Panc1 (cell line): ENCODE measurements at places on chromosomes 6 and 20.

DNA sequence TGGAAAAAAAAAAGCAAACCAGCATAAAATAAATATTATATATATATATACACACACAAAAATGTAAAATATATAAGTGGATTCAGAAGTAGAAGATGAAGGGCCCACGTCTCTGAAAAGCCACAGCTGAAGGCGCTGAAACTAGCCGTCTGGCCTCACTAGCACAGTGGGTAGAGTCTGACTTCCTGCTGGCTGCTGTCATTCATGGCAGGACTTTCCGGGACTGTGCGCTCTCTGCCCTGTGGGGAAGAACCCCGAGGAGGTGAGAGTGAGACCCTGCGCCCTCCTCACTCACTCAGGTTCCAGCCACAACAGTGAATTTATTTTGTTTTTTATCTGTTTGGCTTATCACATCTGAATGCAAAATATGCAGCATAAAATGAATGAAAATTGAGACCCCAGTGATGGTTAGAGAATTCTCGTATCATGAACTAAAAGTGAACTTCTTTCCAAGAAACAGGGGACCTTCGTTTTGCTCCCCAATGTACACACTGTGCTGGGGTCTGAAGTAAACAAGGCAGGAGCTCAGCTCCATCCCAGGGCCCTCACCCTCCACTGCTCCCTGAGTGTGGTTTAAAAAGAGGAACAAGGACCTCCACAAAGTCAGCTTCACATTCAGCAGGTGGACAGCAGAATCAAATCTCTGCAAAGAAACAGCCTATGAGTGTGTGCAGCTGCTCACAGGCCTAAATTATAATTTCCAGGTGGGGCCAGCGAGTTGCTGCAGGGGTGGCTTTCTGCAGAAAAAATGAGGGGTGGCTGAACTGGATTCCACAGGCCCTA lies 1.3 kb upstream of the RAMACL start:
- DNase-seq: no peak

DNA sequence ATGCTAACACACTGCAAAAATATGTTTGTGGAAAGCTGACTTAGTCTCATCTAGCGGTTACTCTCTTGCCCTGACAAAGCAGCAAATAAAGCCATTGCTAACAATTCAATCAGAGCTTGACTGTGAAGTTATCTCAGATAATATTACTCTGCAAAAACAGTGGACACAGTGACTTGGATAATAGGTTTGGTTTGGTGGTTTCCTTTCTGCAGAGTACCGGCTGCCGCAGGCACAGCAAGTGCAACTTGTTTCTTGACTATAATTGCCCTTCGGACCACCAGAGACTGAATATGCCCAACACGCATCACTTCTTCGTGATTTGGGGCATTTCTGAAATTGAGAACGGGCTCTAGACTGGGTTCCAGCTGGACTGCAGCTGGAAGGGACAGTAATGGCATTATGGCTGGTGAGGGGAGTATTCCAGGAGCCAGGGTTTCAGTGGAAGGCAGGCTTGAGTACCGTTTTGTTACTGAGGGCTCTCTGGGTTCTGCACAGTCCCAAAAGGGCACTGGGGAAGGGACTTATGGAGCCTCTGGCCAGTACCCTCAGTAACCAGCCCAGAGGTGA lies 40.0 kb downstream of the DSTN start:
- no peak for DNase-seq

- DNase-seq: no peak
Observed at GRCh38 chr20:61770113-61770585, 295.5 kb downstream of the TAF4 start.

DNA sequence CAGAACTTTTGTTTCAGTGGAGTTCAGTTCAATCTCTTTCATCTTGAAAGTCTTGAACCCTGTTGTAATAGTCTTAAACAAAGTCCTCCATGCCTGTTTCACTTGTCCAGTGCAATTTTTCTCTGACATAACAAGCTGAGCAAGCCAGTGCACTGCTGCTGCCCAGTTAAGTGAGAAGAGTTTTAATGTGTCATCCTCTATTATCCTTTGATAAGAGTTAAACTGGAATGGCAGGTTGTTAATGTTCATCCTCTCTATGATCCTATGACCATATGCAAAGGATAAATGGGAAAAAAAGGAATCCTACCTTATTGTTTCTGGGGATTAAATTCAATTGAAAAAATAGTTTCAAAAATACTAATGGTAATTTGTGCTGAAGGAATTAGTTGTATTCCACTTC lies 197.5 kb downstream of the FRK start:
- no peak for DNase-seq

DNA sequence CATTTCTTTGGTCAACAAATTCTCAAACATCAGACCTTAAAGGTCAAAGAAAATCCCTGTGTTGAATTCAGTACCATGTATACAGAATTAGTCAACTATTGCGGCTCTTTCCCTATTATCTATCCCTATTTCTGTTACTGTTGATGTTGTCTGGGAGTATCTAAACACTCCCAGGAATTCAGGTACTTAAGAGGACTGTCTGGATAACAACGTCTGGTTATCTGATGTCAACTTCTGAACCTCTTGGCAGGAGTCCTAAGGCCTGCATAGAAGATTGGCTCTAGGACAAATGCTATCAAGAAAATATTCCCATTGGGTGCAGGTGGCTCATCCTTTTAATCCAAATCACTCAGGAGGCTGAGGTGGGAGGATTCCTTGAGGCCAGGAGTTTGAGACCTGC lies 255.6 kb downstream of the KHDC1L start:
- no peak for DNase-seq

DNA sequence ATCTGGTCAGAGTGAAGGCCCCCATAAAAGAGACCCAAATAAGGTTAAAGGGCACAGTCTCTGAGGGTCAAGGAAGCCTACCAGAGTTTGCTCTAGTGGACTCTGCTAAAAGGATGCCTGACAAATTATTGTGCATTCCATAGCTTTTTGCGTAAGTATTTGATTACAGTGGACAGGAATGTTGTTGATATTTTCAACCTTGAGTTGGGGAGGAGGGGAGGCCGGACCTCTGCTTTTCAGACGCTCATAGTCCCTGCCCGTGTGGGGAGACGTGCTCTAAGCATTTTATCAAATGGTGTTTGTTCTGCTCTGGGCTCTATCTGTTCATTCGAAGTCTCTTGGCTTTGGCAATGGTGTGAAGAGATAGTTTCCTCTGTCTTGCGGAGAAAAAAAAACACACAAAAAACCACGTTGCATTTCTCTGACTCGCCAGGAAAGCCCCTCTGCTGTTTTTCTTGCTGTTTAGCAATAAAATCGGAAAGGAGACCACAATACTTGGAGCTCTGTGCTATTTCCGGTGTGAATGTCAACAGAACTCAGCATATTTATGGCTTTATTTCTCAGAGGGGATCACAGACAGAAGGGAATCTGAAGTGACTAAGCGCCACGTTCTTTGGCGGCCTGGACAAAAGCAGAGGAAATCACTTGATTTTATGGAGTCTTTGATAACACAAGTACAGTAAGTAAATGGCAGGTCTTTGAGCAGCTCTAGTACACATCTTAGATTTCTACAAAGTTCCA lies 159.8 kb downstream of the ZFP64 start:
- DNase-seq: no peak

GRCh38 chr6:142926494-142927270 lies 18.3 kb downstream of the HIVEP2 start:
- no peak for DNase-seq

GRCh38 chr20:53876956-53877355 lies 193.4 kb downstream of the BCAS1 start:
- DNase-seq: no peak

DNA sequence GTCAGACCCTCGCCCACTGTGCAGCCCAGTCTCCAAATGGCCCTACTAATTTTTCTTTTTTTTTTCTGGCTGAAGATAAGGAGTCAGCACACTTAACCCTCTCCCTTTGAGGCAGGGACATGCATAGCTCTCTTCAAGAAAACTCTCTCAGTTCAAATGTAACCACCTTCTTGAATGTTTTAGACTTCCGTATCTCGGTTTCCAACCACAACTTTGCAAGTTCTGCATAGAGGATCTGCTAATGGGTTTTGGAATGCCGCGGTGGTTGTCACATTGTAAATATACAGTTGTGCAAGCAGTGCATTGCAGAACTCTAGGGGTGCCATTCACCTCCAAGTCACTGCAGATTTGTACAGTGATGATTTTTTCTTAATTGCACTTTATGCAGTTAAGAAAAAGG lies 59.4 kb upstream of the SLC35B3 start:
- DNase-seq: no peak

- no peak for DNase-seq
Observed at GRCh38 chr6:29626948-29627754, 5.8 kb downstream of the GABBR1 start.

- DNase-seq: no peak
Observed at GRCh38 chr6:142331601-142332000, 29.8 kb downstream of the ADGRG6 start.

DNA sequence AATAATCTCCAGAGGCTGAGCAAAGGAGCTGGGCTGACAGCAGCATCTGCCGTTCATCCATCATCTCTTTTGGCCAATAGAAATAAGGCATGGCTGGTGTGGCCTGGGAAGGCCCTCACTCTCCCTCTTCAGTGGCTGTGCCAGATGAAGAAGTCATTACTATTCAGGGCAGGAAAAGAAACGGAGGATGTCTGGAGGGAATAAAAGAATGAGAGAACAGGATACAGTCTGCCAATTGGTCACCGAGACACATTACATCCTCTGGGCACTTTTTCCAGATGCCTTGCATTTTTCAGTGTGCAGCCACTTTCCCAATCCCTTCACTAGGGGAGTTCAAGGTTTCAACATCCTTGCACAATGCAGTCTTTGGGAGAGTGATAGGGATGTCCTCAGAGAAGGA lies 32.2 kb upstream of the VGLL2 start:
- no peak for DNase-seq

- DNase-seq: no peak
Observed at GRCh38 chr6:168612586-168612985, 171.6 kb downstream of the SMOC2 start.

GRCh38 chr6:38234934-38235682 lies 404.6 kb downstream of the BTBD9 start:
- no peak for DNase-seq

DNA sequence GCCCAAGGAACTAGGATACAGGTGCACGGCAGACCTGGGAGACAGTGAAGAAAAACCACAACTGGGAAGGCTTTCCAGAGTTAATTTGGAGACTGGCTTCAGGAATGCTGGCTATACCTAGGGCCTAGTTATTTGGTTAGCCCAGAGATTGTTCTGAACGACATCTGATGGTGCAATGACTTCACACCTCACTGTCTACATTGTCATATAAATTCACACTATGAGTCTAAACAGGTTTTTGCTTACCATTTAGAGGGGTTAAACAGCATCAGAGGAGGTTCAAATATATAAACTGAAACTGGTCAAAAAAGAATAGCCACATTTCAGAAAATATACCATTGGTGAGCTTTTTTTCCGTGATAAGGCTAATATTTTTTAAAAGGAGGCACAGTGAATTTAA lies 16.7 kb downstream of the UBE2V1 start:
- no peak for DNase-seq

- no peak for DNase-seq
Observed at GRCh38 chr6:105539911-105540310, 137.0 kb upstream of the PREP start.

DNA sequence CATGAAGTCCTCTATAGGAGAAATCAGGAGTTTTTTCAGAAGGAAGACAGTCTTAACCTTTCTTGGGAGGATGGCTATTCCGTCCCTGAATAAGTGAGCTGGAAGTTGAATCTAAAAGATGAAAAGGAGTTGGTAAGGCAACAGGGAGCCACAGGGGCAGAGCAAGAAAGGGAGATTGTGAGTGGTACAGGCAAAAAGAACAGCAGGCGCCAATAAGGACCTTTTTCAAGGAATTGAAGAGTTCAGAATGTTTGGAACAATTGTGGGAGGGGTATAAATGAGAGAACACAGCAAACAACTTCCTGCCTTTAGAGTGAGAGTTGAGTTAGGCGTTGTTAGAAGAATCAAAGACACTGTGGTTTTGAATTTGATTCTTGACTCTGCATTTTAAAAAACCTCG lies 1003.7 kb downstream of the EPHA7 start:
- DNase-seq: no peak

GRCh38 chr20:33345342-33345741 lies 56.0 kb downstream of the CDK5RAP1 start:
- DNase-seq: no peak

DNA sequence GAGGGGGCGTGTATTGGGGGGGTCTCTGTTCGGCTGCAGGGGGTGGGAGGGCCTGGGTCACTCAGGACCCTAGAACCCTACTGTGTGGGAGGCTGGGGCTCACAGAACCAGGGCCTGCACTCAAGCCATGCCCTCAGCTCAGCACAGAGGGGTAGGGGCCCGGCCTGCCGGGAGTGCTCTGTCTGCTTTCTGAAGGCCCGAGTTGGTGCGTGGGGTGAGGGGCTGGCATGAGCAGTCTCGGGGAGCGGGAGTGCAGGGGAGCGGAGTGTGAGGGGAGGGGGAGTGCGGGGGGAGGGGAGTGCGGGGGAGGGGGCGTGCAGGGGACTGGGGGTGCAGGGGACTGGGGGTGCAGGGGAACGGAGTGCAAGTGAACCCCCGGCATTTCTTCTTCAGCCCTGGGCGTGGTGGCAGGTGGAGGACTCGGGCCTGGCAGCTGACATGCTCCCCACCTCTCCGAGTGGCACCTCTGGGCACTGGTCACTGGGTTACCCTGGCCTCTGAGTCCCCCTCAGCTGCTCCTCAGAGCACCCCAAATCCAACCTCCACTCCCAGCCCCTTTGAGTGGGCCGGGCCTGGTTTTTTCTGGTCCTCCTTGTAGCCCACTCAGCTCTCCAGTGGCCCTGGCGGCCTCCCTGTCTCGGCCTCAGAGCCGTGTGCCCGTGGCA lies 1.0 kb downstream of the COL20A1 start:
- DNase-seq: no peak

GRCh38 chr6:46914279-46914810 lies 7.4 kb downstream of the ADGRF5 start:
- no peak for DNase-seq

DNA sequence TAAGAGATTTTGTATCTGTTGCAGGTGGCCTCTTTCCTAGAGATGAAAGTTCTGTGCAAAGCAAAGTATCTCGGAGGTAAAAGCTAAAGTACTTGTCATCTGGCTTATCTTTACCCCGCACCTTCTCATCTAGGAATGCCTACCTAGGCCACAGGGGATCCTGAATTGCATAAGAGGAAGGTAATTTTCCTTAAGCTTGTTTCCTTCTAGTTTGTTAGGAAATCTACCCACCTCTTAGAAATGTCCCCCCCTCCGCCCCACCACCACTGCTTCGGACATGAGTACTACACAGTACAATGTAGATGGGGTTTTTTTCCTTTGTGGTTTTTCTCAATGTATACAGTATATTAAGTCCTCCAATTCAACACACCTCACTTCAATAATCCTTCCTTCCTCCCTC lies 21.5 kb downstream of the FOXC1 start:
- DNase-seq: no peak
